ENCODE measurements at places on chromosomes 4 and X. TPM values are rescaled to one million over a fixed set of nuclear protein-coding genes. Genes with fewer than 3 reads are reported as not detected.

Gene HPF1
- 32.5 TPM for total RNA-seq

Gene CTAG1A
- not detected for total RNA-seq

Gene CENPI
- total RNA-seq, result 22.5 TPM

GRCh38 chrX:38879631-38880220, 78.5 kb downstream of the MID1IP1 start:
- DNase-seq, result no peak
- H3K27ac ChIP-seq, result no peak overlapping the region

GRCh38 chrX:67700602-67701001, 156.8 kb downstream of the AR start:
- no peaks in the 10 kb centered on the region for H3K4me1 ChIP-seq
- DNase-seq, result no peak
- no peak overlapping the region for H3K4me3 ChIP-seq
- H3K27ac ChIP-seq, result no peak overlapping the region
- H3K27me3 ChIP-seq, result no peaks in the 10 kb centered on the region

DNA sequence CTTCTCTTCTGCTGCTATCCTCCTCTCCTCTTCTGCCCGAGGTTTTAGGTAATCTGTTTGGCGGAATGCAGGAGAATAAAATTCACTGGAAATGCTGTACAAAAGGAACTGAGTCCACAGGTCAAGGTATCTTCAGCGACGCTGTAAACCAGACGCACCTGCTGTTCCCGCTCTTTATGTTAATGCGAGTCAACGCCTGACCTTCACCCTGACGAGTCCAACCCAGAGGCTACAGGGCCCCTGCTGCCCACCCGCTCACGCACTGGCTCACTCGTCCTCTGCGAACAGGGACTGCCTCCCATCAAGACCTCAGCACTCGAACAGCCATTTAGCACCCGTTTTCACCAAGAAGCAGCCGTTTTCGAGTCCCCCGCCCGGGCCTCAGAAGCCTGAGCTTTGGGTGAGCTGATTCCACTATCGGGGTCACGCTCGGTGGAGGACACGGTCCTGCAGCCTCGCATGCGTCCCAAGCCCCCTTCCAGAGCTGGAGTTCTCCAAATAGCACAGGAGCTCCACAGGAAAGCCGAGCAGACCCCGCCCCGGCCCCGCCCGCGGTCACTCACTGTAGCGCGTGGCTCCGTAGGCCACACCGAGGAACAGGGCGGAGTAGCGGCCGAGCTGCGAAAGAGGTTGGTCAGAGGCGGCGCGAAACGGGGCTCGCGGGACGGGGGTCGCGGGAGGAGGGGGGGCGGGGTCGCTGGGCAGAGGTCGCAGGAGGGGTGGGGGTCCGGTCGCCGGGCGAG, 556 bp downstream of the ATP5ME start:
- no peaks in the 10 kb centered on the region for H3K27me3 ChIP-seq
- peak overlapping the region; percentile 72 for H3K27ac ChIP-seq
- DNase-seq, result no peak
- H3K4me1 ChIP-seq, result peaks cover 5% of the 10 kb centered on the region

DNA sequence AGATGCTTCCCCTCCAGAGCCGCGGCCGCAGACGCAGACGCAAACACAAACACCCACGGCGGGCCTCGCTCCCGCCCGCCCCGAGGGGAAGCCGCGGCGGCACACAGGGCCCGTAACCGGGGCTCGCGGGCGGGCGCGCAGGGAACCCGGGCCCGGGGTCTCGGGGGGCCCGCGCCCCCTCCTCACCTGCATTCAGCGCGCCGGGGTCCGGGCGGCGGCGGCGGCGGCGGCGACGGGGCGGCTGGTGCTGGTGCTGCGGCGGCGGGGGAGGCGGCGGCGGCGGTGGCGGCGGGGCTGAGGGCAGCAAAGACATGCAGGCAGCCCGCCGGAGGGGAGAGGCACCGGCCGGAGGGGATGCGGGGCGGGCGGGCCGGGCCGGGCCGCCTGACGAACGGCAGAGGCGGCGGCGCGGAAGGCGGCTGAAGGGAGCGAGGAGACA, 255 bp upstream of the CNOT6L start:
- H3K4me1 ChIP-seq, result no peaks in the 10 kb centered on the region
- H3K27me3 ChIP-seq, result peaks cover 4% of the 10 kb centered on the region
- no peak overlapping the region for H3K27ac ChIP-seq
- no peaks in the 10 kb centered on the region for H3K36me3 ChIP-seq
